Osteoblast (primary cell): ENCODE measurements at places on chromosomes 13 and 19. TPM values are rescaled to one million over a fixed set of nuclear protein-coding genes. Genes with fewer than 3 reads are reported as not detected.

GRCh38 chr19:41025411-41025810 lies 34.3 kb downstream of the CYP2B6 start:
- DNase-seq, result no peak

Gene ZNF253
- 4.0 and 5.0 TPM in 2 replicates for total RNA-seq

DNA sequence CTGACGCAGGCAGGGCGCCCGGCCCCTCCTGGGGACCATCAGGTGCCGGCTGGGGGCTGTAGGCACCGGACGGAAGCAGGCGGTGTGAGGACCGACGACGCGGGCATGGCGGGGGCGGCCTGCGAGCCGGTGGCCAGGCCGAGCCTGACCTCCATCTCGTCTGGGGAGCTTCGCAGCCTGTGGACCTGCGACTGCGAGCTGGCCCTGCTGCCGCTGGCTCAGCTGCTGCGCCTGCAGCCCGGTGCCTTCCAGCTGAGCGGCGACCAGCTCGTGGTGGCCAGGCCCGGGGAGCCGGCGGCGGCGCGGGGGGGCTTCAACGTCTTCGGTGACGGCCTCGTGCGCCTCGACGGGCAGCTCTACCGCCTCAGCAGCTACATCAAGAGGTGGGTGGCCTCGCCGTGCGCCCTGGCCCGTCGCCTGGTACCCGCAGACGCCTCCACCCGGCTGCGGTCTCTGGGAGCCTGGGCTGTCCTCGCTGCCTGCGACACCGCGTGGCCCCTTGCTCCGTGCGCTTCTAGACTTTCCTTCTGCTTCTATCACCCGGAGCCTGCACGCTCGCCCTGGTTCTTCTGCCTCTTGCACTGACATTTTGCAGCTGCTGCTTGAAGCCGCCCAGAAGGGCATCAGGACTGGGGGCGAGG lies 460 bp downstream of the MEDAG start:
- DNase-seq, result peak; percentile 55

GRCh38 chr19:37874784-37875183 lies 31.6 kb downstream of the WDR87 start:
- no peak for DNase-seq

- no peak for DNase-seq
Measured at GRCh38 chr13:33723365-33723764, 94.6 kb upstream of the RFC3 start.
